ENCODE measurements at places on chromosomes 4 and X.

DNA sequence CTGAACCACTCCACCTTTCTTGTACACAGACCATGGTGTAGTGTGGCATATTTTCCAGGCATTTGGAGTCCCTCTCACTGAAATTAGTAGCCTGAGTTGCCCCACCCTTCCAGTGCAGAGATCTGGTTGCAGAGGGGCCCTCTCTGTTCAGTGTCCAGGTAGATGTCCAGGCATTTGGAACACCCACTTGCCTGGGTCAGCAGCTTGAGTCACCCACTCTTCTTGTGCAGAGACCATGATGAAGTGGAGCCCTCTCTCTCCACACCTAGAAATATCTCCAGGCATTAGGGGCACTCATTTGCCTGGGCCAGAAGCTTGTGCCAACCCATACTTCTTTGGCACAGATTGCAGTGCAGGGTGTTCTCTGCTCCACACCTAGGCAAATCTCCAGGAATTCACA, 2733.3 kb downstream of the PCDH7 start:
- DNase-seq, result no peak

GRCh38 chrX:40729598-40730584, 5.5 kb downstream of the MED14 start:
- no peak for DNase-seq

DNA sequence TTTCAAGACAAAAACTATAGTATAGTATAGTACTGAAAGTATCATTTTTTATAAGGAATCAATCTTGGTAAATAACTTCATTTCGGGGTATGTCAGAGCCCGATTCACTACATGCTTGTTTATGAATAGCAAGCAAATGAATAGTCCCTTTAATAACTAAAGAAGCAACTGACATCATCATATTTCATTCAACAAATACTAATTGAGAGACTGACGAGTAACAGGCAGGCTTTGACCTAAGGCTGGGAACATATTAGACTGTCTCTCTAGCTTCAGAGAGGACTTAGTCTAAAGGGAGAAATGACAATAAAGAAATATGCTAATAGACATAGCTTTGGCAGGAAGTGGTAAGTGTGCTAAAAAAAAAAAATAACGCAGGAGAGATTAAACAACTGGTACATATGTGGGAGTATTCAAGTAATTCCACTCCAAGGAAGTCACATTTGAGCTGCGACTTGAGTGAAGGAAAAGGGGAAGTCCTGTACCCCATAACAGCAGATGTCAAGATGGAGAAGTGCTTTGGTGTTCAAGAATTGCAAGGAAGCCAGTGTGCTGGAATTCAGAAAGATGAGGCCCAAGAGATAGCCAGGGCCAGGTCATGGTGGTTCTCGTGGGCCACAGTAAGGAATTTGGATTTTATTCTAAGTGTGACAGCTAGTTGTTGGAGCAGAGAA, 284.9 kb downstream of the FBXO8 start:
- DNase-seq, result no peak

GRCh38 chr4:98332017-98332416, 70.8 kb downstream of the RAP1GDS1 start:
- no peak for DNase-seq

DNA sequence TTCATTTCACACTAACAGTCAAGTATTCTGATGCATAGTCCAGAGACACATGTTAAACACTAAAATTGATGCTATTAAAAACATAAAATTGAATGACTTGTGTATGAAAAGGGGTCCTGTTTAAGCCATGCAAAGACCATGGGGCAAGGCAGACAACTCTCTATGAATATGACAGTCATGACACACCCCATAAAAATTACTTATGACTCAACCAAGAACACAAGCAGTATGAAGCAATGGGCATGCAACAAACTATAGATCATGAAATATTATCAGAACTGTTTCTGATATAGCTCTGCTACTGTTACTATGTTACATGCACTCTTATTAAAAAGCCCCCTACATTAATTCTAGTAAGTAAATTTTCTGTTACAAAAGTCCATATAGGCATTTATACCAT, 57.5 kb upstream of the ZCCHC13 start:
- no peak for DNase-seq

DNA sequence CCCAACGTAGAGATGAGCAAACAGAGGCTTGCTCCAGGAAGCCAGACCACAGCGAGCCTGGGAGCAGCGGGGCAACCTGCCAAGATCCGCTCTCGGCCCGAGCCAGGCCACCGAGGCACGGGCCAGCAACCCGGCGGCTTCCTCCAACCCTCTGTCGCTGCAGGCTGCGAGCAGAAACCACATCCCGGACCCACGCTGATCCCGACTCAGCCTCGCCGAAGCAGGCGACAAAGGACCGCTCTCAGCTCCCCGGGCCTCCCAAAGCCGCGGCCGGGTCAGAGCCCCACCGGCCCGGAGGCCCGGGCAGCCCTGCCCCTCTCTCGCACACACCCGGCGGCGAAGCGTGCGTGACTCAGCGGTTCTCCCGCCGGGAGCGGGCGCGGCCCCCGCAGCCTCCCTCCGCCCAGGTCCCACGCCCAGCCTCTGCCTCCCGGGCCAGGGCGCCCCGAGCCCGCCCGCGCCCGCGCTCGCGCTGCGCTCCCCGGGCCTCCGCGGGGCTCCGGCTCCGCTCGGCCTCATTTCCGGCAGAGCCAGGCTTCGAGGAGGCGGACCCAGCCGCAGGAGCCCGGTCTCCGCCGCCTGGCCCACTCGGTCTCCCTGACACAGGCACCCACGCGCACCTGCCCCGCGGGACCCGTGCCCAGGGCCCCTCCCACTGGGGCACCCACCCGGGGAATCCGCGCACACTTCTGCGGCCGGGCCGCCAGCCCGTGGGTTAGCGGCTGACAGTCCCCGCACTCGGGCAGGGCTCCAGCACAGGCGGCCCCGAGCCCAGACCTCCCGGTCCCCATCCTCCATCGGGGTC, 1.7 kb downstream of the PPP2R2C start:
- DNase-seq, result peak; percentile 58

GRCh38 chr4:144705601-144706590, 59.9 kb downstream of the HHIP start:
- no peak for DNase-seq

GRCh38 chrX:26927419-26927818, 535.7 kb downstream of the PPP4R3C start:
- no peak for DNase-seq

DNA sequence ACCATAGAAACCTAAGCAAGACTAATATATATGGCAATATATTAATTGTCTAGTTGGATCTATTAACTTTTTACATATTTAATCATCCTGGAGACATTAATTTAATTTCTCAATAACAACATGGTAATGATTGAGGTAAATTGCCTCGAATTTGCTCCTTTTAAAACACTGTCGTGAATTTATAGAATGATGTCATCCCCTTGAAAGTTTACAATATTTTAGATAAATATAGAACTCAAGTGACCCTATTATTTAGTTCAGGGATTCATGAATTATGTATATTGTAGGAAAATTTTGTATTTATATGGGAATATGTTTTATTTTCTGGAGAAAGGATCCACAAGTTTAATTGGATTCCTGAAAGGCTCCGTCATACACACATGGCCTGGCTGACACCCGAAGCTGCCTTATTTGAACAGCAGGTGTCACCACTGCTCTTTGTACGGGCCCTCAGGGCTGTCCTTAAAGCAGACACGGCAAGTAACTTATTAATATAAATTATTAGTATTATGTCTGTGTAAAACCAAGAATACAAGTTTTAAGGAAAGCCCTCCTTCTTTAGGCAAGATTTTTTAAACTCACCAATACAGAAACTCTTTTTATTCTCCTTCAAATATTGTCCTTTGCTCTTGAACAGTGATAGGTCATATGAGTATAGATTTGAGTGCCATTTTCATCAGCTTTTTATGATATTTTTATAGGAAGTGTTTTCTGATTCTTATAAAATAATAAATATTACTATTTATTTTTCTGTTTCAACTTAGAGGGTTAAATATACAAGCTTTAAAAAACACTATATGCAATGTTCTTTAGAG, 1.9 kb upstream of the PLRG1 start:
- peak; percentile 76 for DNase-seq

DNA sequence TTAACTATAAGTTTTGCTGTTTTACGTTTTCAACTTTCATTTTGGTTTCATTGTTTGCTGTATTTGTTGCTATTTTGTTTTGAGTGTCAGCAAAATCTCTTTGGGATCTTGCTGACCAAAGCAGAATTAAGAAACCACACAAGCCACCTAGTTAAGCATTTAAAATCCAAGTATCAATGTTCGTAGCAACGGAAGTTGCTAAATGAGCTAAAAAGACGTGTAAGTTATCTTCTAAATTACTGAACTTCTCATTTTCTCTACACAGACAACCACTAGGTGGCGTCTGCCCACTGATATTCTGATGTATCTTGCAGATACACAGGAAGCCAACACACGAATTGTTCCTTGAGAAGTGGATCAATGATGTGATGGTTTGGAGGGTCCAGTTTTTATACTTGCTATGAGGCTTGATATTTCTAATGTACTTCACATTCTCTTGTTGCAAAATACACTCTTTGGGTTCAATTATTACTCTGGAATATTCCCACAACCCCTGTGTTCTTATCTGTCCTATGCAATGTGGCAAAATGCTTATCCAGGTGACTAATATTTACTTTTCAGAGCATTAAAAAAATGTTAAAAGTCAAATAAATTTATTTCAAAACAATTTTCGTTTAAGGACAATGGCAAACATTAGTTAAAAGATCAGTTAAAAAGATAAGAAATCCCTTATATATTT, 250.5 kb downstream of the TECRL start:
- no peak for DNase-seq

- DNase-seq, result no peak
Observed at GRCh38 chr4:53752124-53752523, 160.8 kb upstream of the LNX1 start.

GRCh38 chr4:185259719-185260118, 50.3 kb downstream of the SNX25 start:
- no peak for DNase-seq

DNA sequence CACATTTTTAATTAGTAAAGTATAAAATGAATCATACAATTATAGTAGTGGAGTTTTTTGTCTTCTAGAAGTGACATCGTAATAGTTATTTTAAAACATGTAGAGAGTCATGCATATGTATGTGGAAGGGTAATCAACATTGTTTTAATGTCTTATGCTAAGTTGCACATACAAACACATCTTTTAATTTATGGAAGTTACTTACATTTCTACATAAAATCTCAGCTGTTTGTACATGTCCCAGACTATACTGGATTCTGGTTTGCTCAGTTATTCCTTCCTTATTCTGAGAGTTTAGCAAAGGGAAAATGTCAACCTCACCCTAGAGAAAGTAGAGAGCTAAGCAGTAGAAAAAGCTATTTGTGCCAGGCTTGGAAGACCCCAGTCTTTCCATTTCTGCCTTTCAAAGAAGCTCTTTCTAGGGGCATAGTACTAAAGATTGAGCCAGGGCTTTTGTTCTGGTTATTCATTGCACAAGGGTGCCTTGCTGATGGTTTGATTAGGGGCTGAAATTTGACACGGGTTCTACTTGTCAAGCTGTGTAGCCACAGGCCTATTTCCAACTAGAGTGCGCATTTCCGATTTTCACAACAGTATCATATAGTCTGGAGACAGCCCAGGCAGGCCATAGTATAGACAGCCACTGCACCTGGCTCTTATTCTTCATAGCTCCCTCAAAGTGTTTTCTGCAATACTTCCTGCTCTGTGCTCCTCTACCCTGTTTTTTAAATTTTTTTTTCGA, 106.3 kb downstream of the RPA4 start:
- DNase-seq, result no peak

DNA sequence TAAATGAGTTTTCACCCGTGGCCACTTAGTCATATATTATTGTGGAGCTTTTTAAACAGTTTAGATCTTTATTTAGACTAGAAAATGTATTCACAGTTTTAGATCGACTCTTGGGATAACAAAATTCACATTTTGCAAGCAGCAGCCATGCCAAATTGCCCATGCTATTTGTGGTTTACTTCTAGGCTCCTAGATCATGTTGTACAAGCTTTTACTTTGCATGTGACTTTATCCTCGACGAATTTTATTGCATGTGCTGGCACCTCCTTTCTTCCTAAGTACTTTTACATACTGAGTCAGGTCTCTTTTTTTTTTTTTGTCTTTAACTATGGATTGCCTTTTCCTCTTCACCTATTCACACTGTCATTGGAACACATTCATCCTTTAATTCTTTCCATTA, 23.2 kb downstream of the BBS12 start:
- DNase-seq, result no peak

DNA sequence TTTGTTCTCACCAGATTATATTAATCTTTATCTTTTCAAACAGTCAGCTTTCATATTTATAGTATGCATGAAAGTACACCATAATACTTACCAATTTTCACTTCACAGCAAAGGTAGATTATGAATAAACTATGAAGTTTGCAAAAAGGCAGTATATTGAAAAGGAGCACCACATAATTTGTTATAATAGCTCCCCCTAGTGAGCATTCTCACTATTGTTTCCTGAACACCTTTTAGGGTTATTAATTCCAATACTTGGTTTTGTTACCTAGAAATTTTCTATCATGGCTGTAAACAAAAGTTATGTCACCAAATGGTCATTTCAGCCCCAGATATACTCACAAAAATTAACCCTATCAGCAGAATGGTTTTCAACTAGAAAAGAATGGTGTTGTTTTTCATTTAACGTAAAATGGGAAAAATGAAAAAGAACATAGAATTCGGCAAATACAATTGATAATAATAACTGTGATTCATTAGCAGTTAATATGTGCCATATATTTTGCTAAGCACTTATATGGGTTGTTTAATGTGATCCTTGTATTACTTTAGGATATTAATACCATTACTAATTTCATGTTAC, 30.2 kb upstream of the NKX6-1 start:
- no peak for DNase-seq
